ENCODE measurements at places on chromosomes 4 and X.
A peak's percentile ranks its signal among the peaks of the same experiment; 100 is the strongest.

DNA sequence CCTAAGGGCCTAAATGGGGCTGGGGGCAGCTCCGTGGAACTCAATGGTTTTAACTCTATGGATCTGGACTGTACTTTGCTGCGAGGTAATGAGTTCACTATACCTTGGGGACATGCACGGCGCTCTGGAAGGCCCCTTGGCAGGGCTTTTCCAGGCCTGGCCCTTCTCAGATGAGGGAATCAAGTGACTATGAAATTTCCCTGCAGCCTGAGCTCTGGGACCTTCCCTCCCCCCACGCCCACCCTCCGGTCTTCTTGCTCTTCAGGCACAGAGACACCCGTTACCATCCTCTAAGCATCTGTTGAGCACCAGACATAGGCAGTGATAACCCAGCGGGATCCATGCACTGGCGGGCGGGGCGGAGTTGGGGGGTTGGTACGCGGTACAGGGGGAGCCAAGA, 109.2 kb downstream of the PSAPL1 start:
- DNase-seq, result no peak

GRCh38 chr4:107115185-107115847, 79.2 kb upstream of the DKK2 start:
- no peak for DNase-seq

- no peak for DNase-seq
Observed at GRCh38 chr4:106854569-106855351, 181.4 kb downstream of the DKK2 start.

- DNase-seq, result no peak
Observed at GRCh38 chr4:90757534-90758060, 630.4 kb downstream of the CCSER1 start.

DNA sequence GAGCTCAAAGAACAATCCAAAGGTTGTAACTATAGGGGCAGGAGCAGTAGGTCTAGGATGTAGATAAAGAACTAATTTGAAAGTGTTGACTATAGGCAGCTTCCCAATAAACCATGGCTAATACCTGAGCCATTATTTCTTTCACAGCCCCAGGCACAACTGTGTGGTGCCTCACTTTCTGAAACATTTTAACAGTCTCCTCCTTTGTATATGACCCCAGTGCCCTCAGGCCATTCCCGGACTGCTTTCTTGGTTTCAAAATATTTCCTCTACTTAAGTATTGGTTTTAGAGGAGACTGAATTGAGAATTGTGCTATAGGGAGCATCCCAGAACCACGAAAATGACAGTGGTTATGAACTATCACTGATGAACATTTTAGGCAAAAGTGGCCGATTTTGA, 728.7 kb downstream of the IL1RAPL1 start:
- no peak for DNase-seq

- DNase-seq, result no peak
Observed at GRCh38 chr4:139540161-139540560, 15.9 kb downstream of the SETD7 start.

GRCh38 chr4:155509555-155509954, 132.8 kb upstream of the MAP9 start:
- DNase-seq, result no peak

- DNase-seq, result no peak
Observed at GRCh38 chr4:1042352-1043055, 31.1 kb downstream of the FGFRL1 start.

GRCh38 chrX:2404776-2405175, 96.0 kb downstream of the DHRSX start:
- no peak for DNase-seq

- no peak for DNase-seq
Observed at GRCh38 chr4:24885342-24885741, 27.5 kb downstream of the CCDC149 start.

DNA sequence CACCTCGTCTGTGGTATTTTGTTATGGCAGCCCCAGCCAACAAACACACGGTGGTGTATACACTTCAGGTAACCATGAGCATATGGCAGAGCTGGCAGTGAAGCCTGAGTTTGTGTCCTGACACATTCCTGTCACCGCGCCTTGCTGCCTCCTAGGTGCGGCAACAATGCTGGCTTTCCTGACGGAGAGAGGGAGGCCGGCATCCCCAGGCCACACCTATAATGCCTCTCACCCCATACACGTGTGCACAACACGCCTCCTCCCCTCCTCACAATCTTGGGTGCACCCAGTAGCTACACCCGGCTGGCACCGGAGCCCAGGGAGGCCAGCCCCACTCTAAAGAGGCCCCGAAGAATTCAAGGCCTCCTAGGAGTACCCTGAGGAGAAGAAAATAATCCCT, 158.5 kb downstream of the NSUN7 start:
- DNase-seq, result no peak

DNA sequence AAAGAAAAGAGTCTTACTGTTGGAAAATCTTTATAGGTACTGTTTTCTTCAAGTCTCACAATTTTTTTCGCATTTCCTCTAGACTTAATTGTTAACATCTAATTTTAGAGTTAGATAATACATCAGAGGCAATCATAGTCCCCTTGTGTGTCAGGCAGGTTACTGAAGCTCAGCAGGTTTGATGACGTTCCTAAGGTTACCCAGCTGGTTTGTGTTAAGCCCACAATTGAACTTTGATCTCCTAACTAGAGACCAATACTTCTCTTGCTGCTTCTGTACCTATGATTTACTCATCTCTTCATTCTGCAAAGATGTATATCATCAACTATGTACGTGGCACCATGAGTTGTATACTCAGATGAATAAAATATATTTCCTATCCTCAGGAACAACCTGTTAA, 131.6 kb upstream of the STIM2 start:
- DNase-seq, result no peak

DNA sequence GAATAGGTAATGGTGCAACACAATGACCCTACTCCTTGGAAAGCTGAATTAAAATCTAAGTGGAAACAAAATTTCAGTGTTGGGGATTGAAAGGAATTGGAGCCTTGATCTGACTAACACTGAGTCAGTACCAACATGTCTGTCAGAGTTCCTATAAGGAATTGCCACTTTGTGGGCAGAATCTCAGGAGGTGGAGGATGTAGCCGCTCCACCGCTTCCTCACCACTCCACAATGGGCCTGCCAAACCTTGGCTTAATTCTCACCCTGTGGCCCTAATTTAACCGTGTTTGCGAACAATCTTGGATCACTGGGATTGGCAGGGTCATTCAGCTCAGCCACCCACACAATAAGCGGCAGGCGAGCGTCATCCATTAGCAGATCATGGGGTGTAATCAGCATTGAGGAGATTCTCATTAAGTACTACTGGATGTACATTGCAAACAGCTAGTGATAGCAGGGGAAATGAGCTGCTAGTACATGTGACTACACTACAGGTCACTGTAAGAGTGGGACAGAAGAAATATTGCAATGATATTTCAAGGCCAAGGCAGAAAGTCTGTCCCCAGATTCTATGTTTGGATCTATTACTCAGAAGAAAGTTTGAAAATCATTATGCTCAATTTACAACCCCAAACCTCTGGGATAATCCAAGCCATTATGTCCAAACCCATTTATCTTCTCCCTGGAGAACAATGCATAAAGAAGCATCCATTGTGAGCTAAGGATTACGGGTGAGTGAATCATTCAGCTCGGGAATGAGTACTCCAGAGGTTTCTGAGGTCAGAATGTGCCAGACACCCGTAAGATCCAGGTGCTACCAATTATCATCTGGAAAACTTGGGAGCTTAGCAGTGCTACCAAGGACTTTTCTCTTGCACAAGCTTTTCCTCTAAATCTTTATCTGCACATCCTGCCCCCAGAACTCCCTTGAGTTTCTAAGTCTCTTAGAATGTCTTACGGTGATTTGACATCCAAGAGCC, 5.8 kb downstream of the SRPX start:
- peak; percentile 36 for DNase-seq

- DNase-seq, result peak; percentile 52
Observed at GRCh38 chr4:39032218-39033085, at the start of gene TMEM156. Gene TMEM156, minus strand, starts transcription at chr4:39032409. Its CDS starts 96 bp downstream, at chr4:39032313.

DNA sequence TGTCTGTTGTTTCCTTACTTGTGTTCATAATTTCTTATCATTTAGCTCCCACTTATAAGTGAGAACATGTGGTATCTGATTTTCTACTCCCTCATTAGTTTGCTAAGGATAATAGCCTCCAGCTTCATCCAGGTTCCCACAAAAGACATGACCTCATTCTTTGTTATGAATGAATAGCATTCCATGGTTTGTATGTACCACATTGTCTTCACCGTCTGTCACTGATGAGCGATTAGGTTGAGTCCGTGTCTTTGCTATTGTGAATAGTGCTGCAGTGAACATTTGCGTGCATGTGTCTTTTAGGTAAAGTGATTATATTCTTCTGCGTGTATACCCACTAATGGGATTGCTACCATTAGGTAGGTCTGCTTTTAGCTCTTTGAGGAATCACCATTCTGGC, 624.3 kb upstream of the EPHA5 start:
- DNase-seq, result peak; percentile 48

DNA sequence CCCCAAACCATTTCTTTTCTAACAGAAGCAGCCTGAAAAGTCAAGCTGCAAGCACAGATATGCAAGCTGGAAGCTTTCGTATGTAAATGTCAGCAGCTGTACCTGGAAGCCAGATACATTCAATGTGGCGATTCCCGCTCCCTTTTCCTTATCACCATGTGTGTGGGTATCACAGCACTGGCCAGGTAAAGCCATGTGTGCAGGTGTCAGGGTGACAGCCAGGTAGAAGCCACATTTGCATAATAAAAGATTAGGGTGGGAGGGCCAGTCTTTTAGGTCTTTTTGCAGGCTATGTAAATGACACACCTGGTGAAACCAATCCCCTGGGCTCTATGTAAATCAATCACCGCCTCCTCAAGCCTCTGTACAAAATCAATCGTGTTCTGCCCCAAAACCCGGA, 50.1 kb downstream of the RXFP1 start:
- no peak for DNase-seq

DNA sequence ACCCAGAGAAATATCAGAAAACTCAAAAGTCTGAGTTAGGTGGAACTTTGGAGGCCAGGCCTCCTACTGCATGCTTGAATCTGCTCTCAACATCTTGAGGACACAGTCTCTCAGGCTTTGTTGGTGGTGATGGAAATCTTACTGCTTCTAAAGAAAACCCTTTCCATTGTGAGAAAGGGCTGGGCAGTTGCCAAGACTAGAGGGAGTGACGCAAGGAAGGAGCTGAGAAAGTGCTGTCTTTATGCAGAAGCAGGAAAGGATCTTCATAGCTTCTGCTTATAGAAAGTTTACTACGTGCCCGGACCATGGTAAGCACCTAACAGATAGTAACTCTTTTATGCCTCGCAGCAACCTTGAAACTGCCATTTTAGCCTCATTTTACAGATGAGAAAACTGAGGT, 2.4 kb upstream of the CRMP1 start:
- no peak for DNase-seq

GRCh38 chrX:133590703-133591505, 175.6 kb upstream of the GPC4 start:
- no peak for DNase-seq

GRCh38 chr4:55358668-55359067, 12.6 kb downstream of the SRD5A3 start:
- DNase-seq, result peak; percentile 76

DNA sequence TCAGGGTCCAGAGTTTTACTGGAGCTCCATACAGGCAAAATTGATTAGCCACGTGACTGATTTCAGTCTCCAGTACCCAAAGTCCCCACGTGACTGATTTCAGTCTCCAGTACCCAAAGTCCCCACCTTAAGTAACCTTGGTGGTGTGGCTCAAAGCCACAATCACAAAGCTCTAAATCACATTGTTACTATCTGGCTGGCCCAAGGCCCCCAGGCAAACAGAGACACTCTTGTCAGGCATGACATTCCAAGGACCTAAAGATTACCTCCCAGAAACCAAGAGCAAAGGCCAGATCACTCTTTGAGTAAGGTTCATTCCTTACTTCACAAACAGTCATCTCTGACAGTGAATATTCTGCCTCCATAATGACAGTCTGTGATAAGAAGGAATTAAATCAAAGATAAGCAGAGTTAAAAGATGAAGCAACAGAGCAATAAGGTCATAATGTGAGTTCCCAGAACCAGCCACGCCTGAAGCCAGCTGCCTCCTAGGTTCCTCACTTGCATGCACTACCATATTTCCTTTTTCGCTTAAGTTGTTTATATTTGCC, 78.5 kb downstream of the ANXA3 start:
- no peak for DNase-seq

GRCh38 chr4:1624519-1624910, 59.6 kb downstream of the FAM53A start:
- no peak for DNase-seq

- DNase-seq, result peak; percentile 19
Observed at GRCh38 chrX:115259238-115259875, 25.5 kb upstream of the LRCH2 start.

DNA sequence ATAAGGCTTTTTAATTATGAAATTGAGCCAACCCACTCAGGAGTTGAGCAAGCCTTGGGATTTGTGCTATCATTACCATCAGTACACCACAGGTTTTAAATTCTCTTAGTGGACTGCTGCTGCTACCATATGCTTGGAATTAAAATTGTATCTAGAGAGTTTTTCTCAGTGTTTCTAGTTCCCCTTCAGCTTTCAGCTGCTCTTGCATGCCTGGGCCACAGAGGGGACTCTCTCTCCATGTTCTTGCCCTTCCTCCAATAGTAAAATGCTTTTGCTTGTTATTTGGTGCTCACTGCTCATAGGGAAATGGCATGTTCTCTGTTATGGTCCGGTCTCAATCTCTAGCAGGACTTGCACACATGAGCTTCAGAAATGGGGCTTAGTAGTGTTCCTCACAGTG, 101.9 kb downstream of the IGSF1 start:
- DNase-seq, result no peak

DNA sequence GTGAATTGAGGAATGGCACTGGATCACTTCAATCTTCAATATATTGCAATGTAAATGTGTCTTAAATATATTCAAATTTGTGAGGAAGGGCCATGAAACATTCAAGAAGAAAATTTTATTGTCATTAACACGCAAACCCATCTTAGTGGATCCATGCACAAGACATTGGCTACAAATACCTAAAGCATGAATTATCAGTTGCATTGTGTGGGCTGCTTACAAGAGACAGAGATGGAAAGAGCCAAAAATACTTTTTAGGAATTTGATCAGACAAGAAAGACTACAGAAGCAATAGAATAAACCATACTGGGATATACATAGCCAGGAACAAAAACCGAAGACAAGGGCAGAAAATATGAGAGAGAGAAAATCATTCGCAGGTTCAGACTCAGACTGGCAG, 616.2 kb upstream of the GRIA3 start:
- DNase-seq, result peak; percentile 21

- DNase-seq, result no peak
Observed at GRCh38 chrX:23799469-23800065, 16.6 kb downstream of the SAT1 start.
